ENCODE measurements at places on chromosomes 5 and 9. TPM values are rescaled to one million over a fixed set of nuclear protein-coding genes. Genes with fewer than 3 reads are reported as not detected.

IL13 gene
- not detected for total RNA-seq

HNRNPAB gene
- 110 TPM for total RNA-seq

IGIP gene
- 1.8 TPM for total RNA-seq

VCAN gene
- 0.12 TPM for total RNA-seq

TICAM2 gene
- total RNA-seq = not detected

DOK3 gene
- total RNA-seq = 1.2 TPM

PNPLA7 gene
- 0.26 TPM for total RNA-seq

TMEM252 gene
- not detected for total RNA-seq

BTNL9 gene
- 1.0 TPM for total RNA-seq

CTSV gene
- total RNA-seq = 2.2 TPM

FAM221B gene
- not detected for total RNA-seq

PCDHB11 gene
- total RNA-seq = 5.4 TPM

IDNK gene
- 13.7 TPM for total RNA-seq

BARHL1 gene
- total RNA-seq = not detected

LCP2 gene
- total RNA-seq = not detected

GLDC gene
- 4.4 TPM for total RNA-seq

TRIM36 gene
- total RNA-seq = 2.5 TPM

C5orf52 gene
- total RNA-seq = not detected

Measured in NCI-H460 (cell line).